ENCODE measurements at places on chromosomes 2 and 18.

GRCh38 chr2:46336283-46336959 lies 39.2 kb downstream of the EPAS1 start:
- DNase-seq, result no peak

DNA sequence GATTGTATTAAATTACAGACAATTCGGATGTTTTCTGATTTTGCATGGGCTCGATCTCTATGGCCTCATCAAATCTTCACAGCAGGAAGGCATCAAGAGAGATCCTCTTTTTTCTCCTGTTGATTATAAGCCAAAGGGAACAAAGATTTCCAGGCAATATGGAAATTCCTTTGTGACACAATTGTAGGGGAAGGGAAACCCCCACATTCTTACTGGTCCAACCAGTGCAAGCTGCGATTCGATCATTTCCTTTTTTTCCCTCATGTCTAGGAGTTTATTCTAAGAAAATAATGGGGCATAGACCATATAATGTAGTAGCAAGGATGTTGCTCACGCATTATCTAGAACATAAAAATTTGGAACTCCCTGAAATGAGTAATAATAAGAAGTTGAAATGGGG lies 87.7 kb downstream of the LYPD6 start:
- no peak for DNase-seq

- DNase-seq, result peak; percentile 73
Measured at GRCh38 chr2:156396126-156396525, 40.1 kb upstream of the GPD2 start.

- no peak for DNase-seq
Measured at GRCh38 chr2:2104331-2104730, 226.7 kb downstream of the MYT1L start.

DNA sequence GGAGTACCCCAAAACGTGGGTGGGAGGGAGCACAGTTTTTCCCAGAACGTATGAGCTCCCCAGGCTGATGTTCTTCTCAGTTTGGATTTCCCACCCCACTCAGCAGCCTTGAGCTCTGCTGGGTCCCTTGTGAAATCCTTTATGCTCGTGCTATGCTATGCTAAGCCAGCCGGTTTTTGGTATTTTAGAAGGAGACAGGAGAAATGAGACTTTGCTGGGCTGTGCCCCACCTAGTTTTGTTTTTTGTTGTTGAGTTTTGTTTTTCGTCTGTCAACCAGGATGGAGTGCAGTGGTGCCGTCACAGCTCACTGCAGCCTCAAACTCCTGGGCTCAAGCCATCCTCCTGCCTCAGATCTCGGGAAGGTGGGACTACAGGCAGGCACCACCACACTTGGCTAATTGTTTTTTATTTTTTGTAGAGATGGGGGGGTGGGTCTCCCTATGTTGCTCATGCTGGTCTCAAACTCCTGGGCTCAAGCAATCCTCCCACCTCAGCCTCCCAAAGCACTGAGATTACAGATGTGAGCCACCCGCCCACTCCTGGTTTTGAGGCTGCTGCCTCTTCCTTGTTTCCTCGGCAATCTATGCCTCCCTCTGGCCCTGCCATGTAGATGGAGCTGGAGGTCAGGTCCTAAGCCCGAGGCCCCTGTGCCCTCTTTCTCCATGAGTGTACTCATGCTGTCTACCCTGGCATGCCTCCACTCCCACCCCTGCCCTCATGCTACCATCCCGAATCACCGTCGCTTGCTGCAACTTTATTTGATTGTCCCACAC lies 17.5 kb upstream of the MGAT4A start:
- no peak for DNase-seq

DNA sequence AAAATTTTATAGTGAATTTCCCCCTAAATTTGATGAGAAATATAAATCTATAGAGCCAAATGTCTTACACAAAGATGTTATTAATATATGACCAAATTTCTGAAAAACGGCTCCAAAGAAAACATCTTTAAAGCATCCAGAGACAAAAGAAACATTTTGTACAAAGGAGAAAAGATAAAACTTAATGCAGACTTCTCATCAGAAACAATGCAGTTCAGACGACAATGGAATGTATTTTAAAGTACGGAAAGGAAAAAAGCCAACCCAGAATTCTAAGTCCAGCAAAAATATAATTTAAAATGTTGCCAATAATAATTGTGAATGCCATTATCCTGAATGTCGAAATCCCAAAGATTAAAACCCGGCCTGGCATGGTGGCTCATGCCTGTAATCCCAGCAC lies 129.4 kb downstream of the MCFD2 start:
- no peak for DNase-seq

- DNase-seq, result no peak
Measured at GRCh38 chr18:13287372-13287771, 68.8 kb downstream of the LDLRAD4 start.

GRCh38 chr2:219126555-219126954 lies 34.1 kb downstream of the NHEJ1 start:
- no peak for DNase-seq

GRCh38 chr2:35864141-35864540 lies 491.4 kb upstream of the CRIM1 start:
- no peak for DNase-seq

GRCh38 chr2:200219309-200220113 lies 87.0 kb upstream of the SPATS2L start:
- no peak for DNase-seq

- peak; percentile 37 for DNase-seq
Measured at GRCh38 chr18:75070625-75071483, 138.1 kb downstream of the PTGR3 start.

DNA sequence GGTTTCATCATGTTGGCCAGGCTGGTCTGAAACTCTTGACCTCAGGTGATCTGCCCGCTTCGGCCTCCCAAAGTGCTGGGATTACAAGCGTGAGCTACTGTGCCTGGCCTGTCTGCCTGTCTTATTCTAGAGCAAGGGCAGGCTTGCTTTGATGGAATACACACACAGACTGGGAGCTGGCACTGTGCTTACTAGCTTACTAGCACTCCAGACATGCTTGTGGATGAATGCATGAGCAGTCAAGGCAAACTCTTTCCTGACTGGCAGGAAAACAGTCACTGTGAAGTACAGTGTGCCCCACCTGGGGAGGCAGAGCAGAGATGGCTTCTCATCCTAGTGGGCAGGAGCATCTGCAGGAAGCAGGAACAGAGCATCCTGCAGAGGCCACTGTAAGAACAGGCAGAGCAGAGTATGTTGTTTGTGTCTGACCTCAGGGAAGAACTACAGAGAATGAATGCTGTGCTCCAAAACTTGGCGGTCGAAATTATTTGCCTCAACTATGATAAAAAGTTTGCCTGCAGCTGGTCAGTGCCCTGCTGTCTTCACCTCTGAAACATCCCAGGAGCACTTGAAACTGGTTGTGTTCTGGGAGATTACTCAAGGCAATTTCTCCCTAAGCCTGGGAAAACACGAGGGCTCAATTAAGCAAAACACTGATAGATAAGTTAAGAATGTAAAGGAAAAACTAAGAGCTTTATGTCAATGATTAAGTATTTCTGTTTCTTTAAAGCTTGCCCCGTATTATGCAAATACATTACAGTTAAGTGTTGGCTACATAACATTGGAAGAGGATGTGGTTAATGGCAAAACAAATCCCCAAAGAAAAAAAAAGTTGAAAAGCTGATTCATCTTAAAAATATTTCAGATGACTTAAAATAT lies 102.4 kb downstream of the VAPA start:
- no peak for DNase-seq

GRCh38 chr2:117717072-117717471 lies 97.4 kb upstream of the DDX18 start:
- no peak for DNase-seq

DNA sequence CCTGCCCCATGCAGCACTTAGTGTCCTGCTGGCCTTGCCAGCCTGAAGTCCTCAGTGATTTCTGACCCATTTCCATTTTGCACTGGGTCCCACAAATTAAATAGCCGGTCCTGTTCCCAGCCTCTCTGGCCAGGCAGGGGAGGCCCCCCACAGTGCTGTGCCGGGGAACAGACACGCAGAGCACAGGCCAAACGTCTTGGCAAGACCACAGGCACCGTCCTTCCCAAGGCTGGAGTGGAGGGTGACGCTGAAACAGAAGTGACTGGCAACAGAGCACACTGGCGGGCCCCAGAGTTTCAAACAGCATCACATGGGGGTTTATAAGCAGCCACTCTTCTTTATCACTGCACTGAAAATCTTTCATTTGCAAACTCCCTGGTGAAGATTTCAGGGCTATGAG lies 52.2 kb downstream of the EDAR start:
- DNase-seq, result no peak

DNA sequence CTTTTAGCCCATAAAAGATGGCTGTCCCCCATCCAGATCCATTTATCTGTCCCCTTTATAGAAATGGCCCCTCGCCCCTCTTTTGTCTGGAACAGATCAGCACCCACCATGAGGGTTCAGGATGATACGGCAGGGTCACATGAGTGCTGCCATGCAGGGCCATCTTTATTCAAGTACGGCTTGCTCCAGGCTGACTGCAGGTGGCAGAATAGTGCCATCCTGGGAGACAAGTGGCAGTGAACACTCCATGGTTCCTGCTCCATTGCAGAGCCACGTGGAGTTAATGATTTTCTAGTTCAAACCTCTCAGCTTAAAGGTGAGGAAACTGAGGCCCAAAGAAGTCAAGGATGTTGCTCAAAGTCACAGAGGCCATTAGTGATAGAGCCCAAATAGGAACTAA lies 180.6 kb downstream of the CLIP4 start:
- DNase-seq, result no peak

DNA sequence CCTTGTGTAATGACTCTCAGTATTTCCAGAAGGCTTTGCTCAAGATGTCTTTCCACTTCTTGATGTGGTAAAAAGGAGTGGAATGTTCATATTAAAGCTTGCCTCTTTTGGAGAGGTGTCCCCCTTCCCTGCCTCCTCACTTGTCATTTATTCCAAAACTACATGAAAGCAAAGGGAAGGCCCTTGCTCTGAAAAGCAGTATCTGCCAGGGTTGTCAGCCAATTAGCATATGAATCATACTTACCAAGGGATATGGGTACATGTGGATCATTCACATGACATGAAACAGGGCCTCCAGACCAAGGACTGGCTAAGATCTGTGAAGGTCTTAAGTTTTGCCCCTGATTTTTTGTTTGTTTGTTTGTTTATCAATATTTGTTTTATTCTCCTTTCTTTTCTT lies 31.3 kb downstream of the ANXA4 start:
- DNase-seq, result no peak

DNA sequence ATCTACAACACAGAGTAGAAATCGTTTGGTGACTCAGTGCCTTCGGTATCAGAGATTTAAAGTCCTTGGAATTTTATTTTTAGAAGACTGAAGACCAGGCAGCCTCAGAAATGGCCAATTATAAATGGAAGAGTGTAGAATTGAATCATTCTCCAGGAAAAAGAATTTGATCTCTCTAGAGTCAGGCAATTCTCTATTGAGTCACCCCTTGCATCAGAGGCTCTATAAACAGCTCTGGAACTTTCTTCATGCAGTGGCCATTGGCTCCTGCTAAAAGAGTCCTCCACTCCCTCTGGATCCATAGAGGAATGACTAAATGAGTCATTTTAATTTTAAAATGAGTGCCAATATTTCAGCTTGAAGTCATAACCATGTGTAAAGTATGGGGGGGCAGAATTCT lies 816.2 kb downstream of the TDRD15 start:
- DNase-seq, result no peak

- DNase-seq, result no peak
Measured at GRCh38 chr18:57087644-57088376, 59.1 kb upstream of the BOD1L2 start.

GRCh38 chr2:120748310-120748709 lies 12.6 kb downstream of the GLI2 start:
- DNase-seq, result no peak

- no peak for DNase-seq
Measured at GRCh38 chr2:56127463-56128152, 56.2 kb upstream of the CCDC85A start.

- no peak for DNase-seq
Measured at GRCh38 chr2:232887171-232887850, 17.2 kb downstream of the SNORC start.

GRCh38 chr2:129731907-129732629 lies 247.4 kb upstream of the RAB6C start:
- DNase-seq, result no peak

- DNase-seq, result peak; percentile 40
Measured at GRCh38 chr2:37377187-37377532, 32.7 kb downstream of the QPCT start.

- no peak for DNase-seq
Measured at GRCh38 chr2:229363185-229363814, 92.2 kb upstream of the PID1 start.

DNA sequence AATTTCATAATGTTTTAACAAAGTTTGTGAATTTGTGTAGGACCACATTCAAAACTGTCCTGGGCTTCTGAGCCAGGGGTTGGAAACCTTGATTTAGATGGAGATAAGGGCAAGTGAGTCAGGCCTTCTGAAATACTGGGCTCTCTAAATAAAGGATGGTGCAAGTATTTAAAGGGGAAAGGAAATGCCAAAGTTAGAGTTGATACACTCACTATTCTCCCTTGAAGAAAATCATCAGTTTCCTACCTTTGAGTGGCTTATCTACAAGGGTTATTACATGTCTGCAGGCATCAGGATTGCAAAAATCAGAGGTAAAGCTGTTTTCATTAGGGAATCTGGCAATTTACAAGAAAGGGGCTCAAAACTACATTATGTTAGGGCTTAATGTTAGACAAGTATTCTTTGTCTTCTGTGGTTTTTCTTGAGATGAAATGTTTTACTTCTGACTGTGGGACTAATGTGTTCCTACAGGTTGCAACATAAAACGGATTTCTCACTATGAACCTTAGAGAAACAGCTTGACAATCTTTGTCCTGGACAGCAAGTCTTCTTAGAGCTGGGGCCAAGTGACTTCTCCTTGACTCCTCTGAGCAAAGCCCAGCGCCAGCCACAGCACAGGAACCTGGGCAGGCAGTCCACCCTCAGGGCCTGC lies 31.1 kb downstream of the RNU4ATAC start:
- no peak for DNase-seq

- DNase-seq, result no peak
Measured at GRCh38 chr18:13447621-13448334, 229.2 kb downstream of the LDLRAD4 start.

Data from GM12878 (cell line).